MCF 10A (cell line): ENCODE measurements at places on chromosomes 2 and 18.

DNA sequence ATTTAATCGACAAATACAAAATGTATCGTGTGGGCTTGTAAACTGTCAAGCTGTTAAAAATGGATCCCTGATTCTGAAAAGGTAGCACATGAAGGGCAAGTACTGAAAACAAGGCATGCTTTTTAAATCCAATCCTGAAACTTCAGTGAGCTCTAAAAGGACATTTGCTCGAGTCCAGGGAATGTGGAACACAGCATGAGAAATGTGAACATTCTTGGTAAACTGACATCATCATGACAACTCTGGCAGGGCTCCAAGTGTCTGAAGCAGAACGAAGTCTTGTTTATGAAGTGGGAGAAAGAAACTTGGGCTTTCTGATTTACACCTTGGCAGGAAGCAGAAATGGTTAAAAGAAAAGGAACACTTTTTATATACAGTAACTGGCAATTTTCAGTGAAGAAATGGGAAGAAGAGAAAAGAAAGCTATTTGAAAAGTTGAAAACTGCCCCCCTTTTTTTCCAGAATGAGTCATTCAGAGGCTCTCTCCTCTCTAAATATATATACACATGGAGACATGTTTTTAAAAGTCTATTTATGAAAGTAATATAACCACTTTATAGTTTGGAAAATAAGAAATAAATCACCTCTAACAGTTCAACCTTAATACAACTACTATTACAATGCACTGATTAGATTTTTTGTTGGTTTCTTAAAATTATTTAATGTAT is 120.8 kb downstream of the GAREM1 start:
- peak; percentile 94 for DNase-seq

DNA sequence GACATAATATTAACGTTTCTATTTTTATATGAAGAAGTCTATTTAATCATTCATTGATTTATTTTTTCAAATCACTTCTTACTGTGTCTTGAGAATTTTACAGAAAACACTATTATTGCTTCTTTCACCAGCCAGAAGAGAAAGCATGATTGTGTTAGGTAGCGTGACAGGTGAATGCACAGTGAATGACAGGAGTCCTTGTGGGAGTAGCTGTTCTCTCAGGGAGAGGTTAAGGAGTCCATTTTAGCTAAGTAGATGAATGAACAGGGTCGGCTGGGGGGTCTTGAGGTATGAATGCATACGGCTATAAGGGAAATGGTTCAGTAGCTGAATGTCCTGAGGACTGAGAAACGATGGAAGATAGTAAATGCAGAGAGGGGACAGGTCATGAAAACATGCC is 56.2 kb downstream of the CTNNA2 start:
- DNase-seq: no peak

- no peak for DNase-seq
Measured at GRCh38 chr2:241900251-241901017, 30.9 kb downstream of the RTP5 start.

DNA sequence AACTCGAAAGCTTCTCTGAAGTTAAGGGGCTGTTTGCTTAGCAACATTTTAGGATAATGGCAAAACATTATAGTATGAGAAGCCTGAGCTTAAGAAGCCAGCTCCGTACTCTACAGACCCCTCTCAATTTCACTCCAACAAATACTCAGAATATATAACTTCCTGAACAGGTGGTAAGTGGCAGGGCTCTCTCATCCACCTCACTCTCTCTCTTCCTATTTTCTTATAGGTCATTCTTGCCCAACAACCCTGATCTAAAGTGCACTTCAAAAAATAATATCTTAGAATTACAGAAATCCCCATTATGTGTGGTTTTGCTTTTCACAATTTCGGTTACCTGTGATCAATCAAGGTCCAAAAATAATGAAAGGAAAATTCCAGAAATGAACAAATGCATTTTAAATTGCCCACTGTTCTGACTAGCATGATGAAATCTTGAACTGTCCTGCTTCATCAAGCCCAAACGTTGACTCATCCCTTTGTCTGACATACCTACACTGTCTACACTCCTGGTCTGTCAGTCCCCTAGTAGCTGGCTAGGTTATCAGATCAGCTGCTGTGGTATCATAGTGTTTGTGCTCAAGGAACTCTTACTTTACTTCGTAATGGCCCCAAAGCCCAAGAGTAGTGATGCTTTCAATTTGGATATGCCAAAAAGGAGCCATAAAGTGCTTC is 122.8 kb upstream of the COL5A2 start:
- DNase-seq: peak; percentile 67

DNA sequence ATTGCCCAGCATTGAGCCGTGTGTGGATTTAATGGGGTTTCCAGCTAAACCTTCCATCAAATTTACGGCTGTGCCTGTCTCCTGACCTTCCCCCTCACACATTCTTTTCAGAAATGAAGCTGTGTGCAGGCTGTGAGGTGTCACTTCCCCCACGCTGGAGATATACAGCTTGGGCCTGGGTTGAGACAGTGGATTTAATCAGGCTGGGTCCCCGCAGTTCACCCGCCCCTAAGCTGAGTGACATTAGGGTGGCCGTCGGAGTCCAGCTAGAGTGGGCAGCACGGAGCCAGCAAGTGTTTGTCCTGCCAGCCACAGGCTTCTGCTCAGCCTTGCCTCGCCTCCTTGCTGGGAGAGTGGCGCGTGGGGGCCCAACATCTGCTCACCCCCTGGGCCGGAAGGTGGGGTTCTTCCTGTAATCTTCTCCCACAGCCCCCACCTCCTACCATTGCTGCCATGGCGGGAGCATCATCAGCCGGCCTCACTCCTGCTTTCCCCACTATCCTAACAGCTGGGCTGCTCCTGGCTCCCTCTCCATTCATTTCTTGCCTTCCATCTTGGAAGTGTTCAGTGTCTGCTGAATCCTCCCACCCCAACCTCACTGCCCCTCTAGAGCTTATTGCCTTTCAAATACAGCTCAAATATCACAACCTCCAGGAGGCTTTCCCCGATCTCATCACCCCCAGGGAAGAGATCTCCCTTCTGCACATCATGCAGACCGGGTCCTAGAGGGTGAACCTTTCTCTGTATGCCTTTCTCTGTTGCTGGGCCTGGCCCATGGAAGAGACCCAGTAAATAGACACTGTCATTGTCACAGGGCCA is 149.0 kb downstream of the GLI2 start:
- DNase-seq: no peak

DNA sequence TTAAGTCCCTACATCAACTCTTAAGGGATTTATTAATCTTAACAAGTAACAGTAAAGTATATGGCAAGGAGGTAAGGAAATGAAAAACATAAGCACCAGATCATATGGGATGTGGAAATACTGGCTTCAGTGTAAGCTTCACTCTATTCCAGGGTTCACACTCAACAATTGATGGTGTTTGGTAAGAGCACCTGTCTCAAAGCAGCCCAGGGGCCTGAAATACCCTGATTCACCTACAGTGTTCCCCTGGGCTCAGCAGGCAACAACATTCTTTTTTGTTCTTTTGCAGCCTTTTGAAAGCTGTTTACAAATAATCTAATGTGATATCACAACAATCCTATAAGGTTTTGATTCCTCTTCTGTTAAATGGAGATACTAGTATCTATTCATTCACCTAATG is 1.2 kb upstream of the MLPH start:
- no peak for DNase-seq

GRCh38 chr2:35220461-35220860 is 1135.1 kb upstream of the CRIM1 start:
- DNase-seq: peak; percentile 18

DNA sequence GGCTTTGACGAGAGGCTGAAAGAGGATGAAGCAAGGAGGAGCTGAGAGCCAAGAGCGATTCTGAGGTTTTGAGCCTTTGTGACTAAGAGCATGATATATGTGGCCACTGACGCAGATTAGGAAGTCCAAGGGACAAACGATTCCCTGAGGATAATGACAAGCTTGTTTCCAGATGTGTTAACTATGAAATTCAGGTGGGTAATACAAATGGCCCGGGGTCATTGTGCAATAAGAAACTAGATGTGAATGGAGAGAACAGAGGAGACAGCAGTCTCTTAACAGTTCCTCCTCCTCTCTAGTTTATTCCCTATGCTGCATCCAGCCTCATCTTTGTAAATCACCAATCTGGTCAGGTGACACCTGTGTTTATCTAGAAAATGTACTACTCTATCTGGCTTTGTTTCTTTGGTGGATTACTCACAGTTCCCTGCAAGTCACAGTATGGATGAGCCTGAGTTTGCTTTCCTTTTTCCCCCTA is 84.2 kb downstream of the SOCS6 start:
- peak; percentile 95 for DNase-seq

- peak; percentile 50 for DNase-seq
Measured at GRCh38 chr2:205270689-205271088, 411.6 kb upstream of the NRP2 start.

DNA sequence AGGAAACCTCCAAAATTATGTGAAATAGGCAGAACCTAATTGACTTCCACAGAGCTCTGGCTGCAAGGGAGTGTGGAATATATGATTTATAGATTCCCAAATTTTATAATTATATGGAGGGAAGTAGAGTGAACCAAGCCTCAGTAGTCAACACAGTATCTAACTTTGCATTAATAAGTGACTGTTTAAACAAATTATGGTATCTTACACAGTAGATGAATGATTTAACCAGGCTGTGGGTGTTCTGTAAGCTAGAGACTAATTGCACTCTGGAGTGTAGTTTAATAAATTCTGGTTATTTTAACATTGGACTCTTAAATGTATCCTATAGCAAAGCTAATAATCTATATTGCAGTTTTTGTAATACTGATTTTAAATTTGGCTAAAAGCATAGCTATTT is 183.5 kb downstream of the KIAA1328 start:
- DNase-seq: no peak

GRCh38 chr2:208983486-208983885 is 440.4 kb upstream of the MAP2 start:
- DNase-seq: no peak

- no peak for DNase-seq
Measured at GRCh38 chr2:229230256-229230655, 40.8 kb downstream of the PID1 start.

DNA sequence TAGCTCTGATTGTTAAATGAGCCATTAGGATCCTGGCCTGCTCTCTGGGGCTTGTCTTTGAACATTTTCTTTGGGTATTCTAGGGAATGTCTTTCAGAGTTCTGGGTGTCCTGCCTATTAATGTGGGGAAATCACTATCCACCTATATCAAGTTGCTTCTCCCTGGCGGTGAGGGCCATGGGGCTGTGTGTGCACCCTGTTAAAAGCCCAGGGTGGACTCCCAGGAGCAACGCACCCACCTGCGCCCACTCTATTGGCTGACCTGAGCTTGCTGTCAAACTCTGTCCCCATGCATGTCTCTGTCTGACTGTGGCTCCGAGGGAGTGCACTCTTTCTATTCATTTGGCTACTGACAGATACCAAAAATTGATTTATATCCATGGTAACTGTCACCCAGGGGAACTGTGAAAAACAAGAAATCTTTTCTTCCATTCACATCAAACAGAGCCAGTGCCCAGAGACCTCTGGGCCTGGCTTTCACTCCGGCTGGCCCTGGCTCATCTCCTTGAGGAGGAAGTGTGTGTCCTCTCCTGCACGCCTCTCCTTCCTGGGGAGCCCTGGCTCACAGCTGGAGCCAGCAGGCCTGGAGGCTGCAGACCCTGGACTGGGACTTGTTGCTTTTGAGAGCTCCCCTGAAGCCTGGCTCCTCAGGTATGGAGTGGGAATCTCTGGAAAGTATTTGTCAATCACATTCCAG is 10.5 kb upstream of the TOGARAM2 start:
- no peak for DNase-seq

DNA sequence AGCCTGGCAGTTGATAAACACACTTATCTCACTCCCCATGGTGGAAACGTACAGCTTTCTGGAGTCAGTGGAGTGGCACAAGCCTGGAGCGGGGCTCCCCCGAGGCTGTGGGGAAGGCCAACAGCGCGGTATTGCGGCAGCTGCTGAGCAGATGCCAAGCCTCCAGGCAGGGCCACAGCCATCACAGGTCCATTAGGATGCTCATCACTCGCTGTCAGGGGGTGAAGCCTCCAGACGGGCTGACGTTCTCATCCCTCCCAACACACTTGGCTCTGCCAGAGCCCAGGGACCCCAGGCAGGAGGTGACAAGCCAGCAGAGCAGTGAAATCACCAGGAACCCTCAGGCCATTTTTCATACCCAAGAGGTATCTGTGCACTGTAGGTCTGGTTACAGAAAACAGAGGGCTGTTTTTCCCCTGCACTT is 529.2 kb upstream of the KLHL29 start:
- no peak for DNase-seq

DNA sequence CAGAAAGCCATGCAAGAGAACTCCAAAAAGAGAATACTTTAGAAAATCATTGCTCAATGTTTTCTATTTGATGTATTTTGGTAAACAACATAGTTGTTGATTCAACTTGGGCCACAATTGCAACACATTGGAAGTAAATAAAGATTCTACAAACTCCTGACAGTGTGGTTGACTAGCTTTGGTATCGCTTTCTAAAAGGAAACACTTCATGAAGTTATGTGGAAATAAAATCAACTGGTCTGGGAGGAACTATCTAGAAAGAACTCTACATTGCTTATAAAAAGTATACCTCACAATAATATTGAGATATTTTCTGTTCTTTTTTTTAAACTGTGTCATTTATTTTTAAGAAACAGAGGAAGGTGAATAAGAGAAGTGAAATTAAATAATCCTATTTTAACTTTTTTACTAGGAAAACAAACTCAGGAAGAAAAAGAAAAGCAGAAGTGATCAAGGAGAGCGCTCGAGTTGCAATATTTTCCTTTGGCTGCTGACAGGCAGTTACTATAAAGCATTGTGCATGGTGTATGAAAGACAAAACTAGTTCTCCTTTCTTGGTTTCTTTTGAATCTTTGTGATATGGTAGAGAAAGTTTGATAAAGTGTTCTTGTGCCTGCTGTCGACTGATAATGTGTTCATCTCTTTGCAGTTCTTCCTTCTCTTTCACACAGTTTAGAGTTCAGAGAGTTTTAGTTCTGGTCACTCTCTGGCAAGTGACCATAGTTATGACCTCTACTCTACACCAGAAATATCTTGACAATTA is 3.0 kb downstream of the DHRS9 start:
- no peak for DNase-seq

DNA sequence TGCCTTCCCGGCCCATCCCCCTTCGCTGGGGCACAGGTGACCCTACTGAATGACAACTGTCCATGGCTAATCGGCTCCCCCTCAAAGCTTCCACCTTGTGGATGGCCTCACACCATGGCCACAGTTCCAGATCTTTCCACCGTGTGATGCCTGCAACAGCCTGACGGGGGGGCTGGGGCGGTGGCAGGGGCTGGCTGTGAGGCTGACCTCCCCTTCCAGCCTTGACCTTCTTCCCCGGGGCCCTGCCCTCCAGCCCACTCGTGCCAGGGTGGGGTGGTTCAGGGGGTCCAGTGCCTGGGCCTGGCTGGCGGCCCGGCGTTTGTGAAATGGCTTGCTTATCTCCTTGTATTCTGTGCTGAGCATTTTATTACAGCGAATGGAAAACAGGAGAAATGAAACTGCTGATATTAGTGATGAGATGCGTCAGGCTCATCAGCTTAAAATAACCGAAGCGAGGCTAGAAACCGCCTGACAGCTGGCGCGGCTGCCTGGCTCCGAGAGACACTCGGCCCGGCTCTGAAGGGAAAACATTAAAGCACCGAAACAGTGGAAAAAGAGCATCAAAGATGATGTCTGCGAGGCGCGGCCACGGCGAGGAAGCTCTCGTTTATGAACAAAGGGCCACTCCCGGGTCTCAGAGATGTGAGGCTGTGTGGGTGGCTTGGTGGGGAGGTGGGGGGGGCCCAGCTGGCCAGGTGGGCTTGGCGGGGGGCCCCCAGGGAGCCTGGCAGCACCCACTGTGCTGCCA is 916 bp upstream of the PDCD1 start:
- DNase-seq: no peak
